ENCODE measurements at places on chromosomes 7 and 10.

GRCh38 chr10:132706701-132707100 is 79.2 kb downstream of the NKX6-2 start:
- no peak for DNase-seq

- no peak for DNase-seq
Observed at GRCh38 chr7:55017841-55018240, 976 bp upstream of the EGFR start.

GRCh38 chr10:660413-660969 is 29.0 kb downstream of the DIP2C start:
- no peak for DNase-seq

- DNase-seq = no peak
Observed at GRCh38 chr7:30989008-30989823, 25.5 kb downstream of the GHRHR start.

DNA sequence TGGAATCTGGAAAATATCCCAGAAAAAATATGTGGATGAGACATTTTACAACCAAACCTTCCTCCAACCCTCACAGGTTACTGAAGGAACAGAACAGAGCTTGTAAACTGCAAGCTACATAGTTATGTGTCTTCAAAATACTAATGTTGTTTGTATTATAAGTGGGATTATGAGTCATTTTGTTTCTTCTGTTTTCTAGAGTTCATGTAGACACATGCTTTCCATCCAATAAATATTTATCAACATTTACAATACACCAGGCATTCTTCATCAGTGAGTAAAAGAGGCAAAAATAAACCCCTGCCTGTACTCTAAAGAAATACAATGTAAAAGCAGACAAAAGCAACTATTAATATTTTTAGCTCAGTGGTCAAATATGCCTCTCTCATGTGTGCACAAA is 38.0 kb upstream of the TES start:
- no peak for DNase-seq

DNA sequence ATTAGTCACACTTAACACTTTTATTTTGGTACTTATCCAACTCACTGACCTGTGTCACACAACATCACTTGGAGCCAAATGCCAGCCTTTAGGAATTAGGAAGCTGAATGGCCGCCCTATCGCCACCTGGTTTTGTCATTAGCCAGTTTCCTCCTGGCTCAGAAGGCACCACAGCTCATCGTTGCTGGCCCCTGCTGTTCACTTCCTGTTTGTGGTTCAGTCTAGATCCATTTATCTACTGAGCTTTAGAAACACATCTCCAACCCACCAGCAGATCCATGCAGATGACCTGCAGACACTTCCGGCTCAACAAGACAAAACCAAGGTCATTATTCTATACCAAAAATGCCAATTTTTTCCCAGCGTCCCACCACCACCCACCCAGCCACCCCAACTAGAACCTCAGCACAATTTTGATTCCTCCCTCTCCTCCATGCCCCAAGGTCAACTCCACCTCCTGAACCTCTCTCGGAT is 193.5 kb upstream of the NEBL start:
- peak; percentile 57 for DNase-seq

GRCh38 chr10:21808550-21808949 is 195.0 kb downstream of the DNAJC1 start:
- no peak for DNase-seq

- DNase-seq = no peak
Observed at GRCh38 chr7:4109481-4110110, 572.5 kb upstream of the FOXK1 start.

DNA sequence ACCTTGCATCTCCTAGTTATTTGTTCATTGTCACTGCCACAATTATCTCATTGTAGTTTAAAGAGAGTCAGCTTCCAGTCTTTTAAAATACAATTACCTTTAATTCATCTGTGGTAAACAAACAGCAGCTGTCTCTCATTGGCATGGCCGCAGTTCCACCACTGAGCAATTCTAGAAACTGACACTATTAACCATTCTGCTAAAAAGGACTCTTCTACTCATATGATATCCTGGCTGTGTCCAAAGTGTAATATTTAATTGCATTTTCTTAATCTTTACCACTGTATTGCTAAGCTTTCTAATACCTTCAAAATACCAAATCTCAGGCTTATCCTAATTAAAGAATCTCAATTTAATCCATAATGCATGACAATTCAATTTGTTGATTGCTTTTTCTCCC is 639.0 kb downstream of the AUTS2 start:
- no peak for DNase-seq

DNA sequence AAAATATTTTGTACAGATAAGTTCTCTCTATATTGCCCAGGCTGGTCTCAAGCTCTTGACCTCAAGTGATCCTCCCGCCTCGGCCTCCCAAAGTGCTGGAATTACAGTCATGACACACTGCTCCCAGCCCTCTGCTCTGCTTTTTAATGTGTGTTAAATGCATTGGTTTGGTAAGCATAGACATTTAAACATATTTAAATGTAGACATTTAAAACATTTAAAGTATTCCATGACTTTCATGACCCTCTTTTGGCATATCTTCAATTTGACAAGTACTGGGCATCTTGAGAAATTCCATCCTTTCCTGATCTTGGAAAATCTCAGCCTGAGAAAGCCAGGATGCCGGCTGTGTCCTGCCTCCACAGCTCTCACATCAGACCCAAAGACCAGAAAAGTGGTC is 5.2 kb upstream of the SAR1A start:
- DNase-seq = no peak

DNA sequence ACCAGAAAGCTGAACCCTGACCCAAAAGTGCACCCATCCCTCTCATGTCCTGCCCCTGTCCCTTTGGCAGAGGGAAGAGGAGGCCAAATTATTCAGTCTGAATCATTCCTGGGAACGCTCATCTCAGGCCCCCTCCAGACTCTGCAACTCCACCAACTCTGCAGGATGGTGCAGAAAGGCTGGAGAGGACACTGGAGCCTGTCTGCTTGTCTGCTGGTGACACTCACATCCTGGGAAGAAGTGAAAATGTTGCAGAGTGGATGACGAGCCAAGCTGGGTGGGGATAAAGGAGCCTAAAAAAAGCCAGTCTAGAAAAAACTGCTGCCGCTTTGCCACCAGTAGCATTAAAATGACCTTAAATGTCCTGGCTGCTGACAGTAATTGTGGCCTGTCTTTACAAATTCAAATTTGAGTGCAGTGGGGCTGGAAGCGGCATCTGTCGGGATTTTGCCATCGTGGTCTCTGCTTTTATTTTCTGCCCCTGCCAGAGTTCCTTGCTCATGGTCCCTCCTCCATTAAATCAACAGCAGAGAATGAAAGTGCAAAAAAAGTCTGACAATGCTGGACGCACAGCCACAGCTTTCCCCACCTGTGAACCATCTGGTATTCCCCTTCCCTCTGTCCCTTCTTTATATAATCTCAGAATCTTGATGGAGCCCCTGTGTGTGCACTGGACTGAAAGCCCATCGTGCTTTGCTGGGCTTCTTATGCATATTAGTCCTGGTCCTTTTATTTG is 63.9 kb downstream of the STK17A start:
- DNase-seq = no peak

GRCh38 chr10:52875336-52875735 is 102.8 kb upstream of the MBL2 start:
- no peak for DNase-seq

DNA sequence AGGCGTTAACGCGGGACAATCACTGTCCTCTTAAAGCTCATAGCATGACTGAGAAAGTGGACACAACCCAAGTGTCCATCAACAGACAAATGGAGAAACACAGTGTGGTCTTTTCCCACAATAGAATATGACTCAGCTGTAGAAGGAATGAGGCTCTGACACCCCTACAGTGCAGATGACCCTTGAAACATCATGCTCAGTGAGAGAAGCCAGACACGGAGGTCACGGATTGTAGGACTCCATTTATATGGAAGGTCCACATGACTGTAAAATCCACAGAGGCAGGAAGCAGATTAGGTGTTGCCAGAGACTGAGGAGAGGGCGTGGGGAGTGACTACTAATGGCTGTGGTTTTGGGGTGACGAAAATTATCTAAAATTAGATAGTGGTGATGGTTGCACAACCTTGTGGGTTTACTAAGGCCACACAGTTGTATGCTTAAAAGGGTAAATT is 6.1 kb upstream of the NCAPG2 start:
- DNase-seq = peak; percentile 95

- DNase-seq = no peak
Observed at GRCh38 chr7:76430211-76430610, 5.5 kb downstream of the ZP3 start.

GRCh38 chr10:103643381-103643780 is 149.9 kb downstream of the NEURL1 start:
- no peak for DNase-seq

DNA sequence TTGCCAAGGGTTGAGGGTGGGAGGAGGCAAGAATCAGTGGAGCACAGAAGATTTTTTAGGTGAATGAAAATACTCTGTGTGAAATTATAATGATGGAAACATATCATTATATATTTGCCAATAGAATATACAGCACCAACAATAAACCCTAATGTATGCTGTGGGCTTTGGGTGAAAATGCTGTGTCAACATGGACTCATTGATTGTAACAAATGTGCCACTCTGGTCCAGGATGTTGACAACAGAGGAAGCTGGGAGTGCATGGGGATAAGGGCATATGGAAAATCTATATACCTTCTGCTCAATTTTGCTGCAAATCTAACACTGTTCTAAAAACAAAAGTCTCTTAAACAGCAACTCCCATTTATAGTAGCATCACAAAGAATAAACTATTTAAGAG is 114.3 kb downstream of the LYZL1 start:
- DNase-seq = no peak

- DNase-seq = no peak
Observed at GRCh38 chr10:98431016-98431415, 15.7 kb downstream of the HPS1 start.

- peak; percentile 20 for DNase-seq
Observed at GRCh38 chr7:93559639-93560491, 14.7 kb downstream of the CALCR start.

- DNase-seq = peak; percentile 60
Observed at GRCh38 chr7:135650831-135651573, 11.3 kb upstream of the STMP1 start.

DNA sequence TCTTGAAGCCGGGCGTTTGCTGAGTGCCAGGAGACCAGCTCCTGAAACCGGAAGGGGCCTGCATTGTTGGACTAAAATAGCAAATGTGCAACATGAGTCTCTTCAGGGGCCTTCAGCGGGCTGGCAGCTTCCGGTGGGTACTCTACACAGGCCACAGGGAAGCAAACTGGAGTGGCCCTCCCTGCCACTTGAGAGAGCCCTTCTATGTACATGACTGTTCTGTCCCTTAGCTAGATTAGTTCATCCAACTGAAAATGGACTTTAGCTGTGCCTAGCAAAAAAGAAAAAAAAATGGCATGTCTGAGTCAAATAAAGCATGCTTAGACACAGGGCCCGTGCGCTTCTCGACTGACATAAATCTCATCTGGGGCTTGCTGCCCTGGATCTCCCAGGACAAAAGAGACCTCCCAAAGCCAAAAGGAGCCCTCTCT is 115.3 kb upstream of the TCF7L2 start:
- no peak for DNase-seq

DNA sequence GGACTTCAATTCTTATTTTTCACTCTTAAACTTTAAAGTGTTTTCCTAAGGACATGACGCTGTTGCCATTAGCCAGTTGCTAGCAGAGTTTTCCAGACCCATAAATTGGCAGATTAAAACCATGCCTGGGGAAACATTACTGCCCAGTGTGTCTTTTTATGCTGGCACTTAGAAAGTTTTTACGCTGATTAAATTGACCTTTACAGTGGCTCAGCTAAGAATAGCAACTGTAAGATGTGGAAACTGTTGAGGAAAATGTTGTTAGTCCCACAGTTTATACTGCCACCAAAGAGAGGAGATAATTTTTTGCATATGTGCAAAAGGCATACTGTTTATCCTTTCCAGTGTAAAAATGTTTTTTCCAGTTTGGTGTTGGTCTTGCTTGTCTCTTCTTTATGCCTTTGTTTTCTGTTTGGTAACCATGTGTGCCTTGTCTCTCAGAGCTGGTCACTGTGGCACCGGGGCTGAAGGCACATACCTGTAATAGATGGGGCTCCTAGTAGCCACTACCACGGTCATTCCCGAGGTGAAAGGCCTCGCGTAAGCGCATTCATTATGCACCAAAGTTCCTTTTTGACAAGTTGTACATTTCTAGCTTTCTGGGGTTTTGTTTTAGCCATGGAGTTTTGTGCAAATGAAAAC is 45.3 kb downstream of the CYP17A1 start:
- DNase-seq = no peak

DNA sequence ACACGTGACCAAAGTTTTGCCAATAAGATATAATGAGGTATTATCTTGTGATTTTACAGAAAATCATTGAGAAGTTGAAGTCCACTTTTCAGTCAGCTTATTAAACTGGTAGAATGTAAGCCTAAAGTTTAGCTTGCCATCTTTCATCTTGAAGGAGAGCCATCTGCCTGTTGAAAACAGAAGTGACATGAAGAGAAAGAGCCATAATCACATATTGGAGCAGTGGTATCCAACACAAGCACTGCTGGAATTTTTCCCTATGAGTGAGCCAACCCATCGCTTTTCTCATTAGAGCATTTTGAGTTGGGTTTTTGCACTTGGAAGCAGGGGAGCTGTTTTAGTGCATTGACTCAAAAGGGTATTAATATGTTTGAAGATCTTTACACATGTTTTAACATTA is 117.6 kb upstream of the FERD3L start:
- no peak for DNase-seq

GRCh38 chr10:101466016-101466912 is 112.3 kb downstream of the BTRC start:
- DNase-seq = no peak

- no peak for DNase-seq
Observed at GRCh38 chr10:63753808-63754207, 232.6 kb downstream of the REEP3 start.

- DNase-seq = no peak
Observed at GRCh38 chr10:132883391-132883881, 58.9 kb downstream of the CFAP46 start.

GRCh38 chr10:128744092-128744491 is 617.9 kb upstream of the MKI67 start:
- DNase-seq = no peak

DNA sequence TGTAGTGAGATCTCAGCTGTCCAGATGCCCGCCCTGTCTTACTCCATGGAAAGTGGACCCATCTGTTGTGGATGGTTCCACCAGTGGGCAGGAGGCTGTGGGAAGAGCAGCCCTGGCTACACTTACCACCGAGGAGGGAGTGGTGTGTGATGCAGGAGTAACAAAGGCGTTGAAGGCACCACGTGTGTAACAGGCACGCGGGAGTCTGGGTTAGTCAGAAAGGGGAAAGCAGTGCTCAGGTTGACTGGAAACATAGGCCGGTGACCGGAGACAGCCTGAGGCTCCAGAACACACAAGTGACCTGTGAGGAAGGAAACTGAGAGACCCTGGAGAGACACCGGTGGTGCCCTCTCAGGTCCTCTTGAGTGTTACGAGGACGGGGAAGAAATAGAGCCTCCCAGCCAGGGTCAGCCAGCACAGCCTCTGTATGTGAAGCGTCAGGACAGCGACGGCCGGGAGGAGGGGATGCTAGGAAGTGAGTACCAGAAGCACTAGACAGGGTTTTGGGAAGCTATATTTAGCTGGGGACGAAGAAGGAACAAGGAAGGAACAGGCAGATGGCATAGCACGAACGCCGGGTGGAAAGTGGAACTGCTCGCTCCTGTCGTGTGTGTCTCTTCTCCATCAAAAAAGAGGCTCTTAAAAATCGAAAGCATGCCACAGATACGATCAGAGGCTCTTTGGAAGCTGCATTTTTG is 51.7 kb downstream of the DAGLB start:
- peak; percentile 86 for DNase-seq

All from KBM-7 (cell line).